ENCODE measurements at places on chromosomes 3 and 15. TPM values are rescaled to one million over a fixed set of nuclear protein-coding genes. Genes with fewer than 3 reads are reported as not detected.

DNA sequence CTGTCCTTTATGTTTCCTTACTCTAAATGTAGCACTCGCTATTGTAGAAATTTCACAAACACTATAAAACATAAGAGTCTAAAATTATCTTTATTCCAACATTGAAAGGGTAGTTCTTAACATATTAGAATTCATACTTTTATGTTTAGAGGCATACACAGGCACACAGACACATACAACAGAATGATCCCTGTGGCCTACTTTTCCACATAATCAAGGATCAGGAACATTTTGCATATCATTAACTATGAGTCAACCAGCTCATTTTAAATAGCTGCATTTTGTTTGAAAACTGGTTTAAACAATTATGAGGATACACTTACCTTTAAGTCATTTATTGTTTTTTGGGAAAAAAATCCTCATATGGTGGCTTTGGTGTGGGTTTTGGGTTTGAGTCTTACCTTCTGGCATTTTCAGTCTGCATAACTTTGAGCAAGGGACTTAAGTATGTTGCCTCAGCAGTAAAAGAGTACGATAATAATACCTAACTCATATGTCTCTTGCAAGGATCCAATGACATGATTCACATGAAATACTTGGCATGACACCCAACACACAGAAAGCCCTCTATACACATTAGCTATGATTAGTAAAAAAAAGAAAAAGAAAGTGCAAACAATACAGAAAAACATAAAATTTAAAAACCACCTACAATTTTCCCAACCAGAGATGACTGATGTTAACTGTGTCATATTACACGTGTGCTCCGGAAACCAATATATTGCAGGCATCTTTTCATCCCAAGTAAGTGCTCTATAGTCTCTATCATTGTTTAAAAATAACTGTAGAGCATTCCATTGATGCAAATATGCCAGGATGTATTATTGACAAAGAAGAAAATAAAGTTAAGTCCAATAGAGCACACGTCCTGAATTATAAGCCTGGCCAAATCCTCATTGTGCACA, 213.1 kb upstream of the ADAMTS9 start:
- no peak for DNase-seq

DNA sequence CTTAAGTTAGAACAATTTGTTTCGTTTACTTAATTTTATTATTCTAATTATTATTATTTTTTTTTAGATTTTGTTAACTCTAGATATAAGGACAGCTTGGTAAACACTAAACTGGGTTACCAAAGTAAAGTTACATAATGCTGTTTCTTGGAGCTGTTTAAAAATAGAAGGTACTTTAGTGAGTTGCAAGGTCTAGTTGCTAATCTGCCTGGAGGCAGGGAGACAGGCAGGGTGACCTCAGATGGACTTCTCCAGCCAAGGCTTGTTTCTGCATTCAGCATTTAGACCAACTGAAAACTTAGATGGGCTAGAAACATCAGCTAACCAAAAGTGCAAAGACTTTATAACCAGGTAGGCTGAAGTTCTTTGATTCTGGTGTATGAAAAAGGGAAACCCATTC, 336.4 kb upstream of the GRM7 start:
- no peak for DNase-seq

GRCh38 chr3:14512281-14512941, 27.7 kb downstream of the GRIP2 start:
- no peak for DNase-seq

Gene NCKIPSD
- 48.8 TPM for total RNA-seq

Gene SEMA4B
- total RNA-seq, result 61.0 TPM

Measured in H7 (cell line).